ENCODE measurements at places on chromosomes 3 and 15. TPM values are rescaled to one million over a fixed set of nuclear protein-coding genes. Genes with fewer than 3 reads are reported as not detected.

The ABHD17C gene
- total RNA-seq, result 17.0 TPM

The ZFYVE19 gene
- 24.2 TPM for total RNA-seq

DNA sequence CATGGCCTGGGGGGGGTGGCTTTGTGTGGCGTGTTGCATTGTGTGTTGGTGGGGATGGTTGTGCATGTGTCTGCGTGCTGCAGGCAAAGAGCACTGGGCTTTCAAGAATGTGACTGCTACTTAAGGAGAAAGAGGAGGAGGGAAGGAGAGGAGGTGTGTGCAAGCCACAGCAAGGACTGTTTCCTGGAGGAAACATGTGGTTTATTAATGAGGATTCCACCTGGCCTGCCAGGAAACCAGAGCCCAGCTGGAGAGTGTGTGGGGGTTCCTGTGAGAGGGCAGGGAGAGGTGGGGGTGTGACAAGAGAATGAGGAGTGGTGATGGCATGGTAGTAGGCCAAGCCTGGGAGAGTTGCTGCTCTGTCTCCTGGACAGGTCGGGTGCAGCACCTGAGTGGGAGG is 258.1 kb upstream of the ROPN1 start:
- H3K4me3 ChIP-seq, result no peak overlapping the region
- DNase-seq, result no peak
- peaks cover 3% of the 10 kb centered on the region for H3K36me3 ChIP-seq
- no peaks in the 10 kb centered on the region for H3K27me3 ChIP-seq
- H3K4me1 ChIP-seq, result peaks cover 26% of the 10 kb centered on the region

The SUCNR1 gene
- total RNA-seq, result 0.18 TPM

- no peaks in the 10 kb centered on the region for H3K36me3 ChIP-seq
- H3K4me1 ChIP-seq, result peaks cover 25% of the 10 kb centered on the region
- H3K27me3 ChIP-seq, result no peaks in the 10 kb centered on the region
- no peak overlapping the region for H3K4me3 ChIP-seq
These were observed 248.6 kb downstream of the OPA1 start for GRCh38 chr3:193841581-193841980.

All from mesothelial cell of epicardium (in vitro differentiated cells).